ENCODE measurements at places on chromosomes 12 and 14.

- DNase-seq: no peak
Measured at GRCh38 chr12:2540535-2540941, 254.2 kb upstream of the FKBP4 start.

- no peak for DNase-seq
Measured at GRCh38 chr14:84785996-84786395, 743.9 kb upstream of the FLRT2 start.

DNA sequence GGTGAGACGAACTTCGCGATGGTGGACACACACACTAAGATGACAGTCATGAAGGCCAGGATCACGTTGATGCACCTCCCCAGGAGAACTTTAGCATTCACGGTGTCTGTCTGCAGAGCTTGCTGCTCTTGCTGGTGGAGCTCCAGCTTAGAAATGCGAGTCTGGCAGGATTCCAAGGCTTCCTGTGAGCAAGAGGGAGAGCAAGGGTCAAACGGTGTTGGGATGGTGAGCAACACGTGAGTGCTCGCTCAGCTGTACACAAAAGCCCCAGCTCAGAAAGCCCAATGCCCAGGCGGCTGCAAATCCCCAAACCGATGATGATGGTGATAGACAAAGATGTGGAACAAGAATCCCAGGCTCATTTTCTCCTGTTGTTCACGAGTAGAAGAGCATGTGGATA lies 78.8 kb downstream of the TMCC3 start:
- DNase-seq: no peak

GRCh38 chr12:124006085-124006845 lies 33.2 kb downstream of the ZNF664 start:
- DNase-seq: no peak

DNA sequence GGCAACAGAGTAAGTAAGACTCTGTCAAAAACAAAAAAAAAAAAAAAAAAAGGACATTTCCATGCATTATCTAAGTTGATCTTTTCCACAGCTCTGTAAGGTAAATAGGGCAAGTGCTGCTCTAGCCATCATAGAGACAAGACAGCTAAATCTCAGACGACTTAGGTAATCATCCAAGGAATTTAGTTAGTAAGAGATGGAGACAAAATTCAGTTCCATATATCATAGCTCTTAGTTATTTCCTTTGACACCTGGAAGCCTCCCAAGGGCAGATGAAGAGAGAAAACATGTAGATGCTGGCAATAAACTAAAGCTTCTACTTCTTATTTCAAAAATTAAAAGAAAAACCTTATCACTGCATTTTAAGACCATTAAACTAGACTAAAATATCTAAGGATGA lies 48.7 kb downstream of the ST8SIA1 start:
- DNase-seq: no peak
